ENCODE measurements at places on chromosomes 6 and 20.

DNA sequence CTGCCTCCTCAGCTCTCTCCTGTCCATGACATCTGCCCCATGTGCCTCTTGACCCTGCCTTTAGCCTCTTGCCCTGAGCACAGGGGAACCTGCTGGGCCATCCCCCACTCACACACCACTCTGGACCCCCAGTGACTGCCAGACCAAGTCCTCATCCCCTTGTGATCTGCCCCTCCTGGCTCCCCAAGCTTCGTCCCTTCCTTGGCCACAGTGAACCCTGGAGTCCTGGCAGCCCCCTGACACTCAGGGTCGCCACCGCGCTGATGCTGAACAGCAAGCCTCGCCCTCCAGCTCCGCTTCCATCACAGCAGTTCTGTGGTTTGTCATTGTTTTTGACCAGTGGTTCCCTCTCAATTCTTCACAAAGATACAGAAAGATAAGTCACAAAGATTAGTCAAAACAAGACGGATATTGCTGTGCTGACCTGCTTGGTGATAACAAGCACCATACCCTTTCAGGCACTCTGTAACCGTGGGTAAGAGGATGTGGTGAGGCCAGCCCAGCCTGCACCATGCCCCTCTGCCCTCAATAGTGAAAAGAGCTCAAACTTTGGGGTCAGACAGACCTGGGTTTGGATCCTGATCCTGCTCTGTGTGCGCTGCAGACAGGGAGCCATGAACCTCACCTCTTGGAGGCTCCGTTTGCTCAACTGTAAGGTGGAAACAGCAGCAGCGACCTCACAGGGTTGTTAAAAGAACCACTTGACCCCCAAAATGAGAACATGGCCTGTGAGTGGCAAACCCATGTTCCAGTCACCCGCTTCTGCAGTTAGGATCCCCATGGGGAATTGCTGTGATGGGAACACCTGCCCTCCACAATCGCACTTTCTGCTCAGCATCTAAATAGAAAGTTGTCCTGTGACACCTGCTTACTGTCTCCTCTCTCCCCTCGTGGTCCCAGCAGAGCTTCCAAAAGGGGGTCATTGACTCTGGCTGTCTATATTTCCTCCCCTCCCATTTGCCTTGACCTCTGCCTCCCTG is 114.5 kb downstream of the TOX2 start:
- DNase-seq, result peak; percentile 95

GRCh38 chr6:128487055-128487454 is 33.3 kb downstream of the PTPRK start:
- DNase-seq, result no peak

- DNase-seq, result no peak
These were observed 1.3 kb downstream of the SIRPB2 start for GRCh38 chr20:1489764-1490436.

GRCh38 chr6:149319422-149319821 is 1.9 kb downstream of the TAB2 start:
- no peak for DNase-seq

DNA sequence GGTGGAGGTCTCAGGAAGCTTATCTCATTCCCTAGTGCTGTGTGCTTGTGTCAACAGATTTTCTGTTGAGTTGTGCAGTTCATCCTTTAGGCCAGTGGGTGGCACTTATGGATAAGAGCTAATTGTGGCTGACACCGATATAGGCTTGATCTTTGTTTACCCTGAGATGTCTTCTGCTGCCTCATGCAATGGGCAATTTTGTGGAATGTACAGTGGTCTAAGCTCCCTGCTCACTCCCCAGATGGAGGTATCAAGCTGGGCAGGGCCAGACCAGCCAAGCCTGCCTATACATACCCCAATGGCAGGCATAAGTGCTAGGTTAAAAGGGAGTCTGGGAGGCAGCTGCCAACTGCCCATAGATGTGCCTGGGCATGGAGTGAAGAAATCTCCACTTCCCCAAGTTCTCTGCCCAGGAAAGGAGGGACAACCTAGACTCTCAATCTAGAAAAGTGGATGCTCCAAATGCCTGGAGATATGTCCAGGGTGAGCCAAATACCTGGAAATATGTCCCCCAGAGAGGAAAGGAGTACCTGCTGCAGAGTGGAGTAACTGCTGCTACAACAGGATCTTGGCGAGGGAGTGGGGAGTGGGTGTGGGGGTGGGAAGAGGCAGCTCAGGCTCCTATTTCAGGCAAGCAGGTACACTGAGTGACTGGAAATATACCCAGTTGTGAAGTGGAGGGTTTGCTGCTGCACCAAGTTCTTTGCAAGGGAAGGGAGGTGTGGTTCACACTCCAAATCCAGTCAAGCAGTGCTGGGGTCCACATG is 53.2 kb upstream of the ARG1 start:
- no peak for DNase-seq
